ENCODE measurements at places on chromosomes 11 and 22.

DNA sequence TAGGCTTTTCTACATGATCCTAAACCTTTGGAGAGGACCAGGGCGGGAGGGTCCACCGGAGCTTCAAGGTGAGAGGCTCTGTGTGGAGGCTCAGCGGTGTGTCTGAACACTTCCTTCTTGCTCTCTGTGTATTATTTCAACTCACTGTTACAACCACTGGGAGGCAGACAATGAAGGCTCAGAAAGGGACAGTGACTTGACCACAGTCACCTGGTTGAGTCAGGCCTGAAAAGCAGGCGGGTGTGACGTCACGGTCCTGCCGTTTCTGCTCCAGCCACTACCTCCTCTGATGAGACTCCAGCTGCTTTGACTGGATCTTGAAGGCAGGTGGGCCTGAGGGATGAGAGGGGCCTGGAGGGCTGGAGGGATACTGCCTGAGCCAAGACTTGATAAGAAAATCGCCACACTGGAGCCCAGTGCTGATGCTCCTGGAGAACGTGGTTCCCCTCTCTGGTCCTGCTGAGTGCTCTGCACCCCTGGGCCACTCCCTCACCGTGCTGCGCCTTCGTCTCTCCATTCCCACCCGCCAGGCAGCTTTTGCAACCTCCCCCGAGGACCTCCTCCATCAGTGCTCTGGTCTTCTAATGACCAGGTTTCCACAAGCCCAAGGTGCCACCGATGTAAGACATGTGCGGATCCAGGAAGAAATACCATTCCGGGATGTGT, 27.9 kb downstream of the KCNC1 start:
- peak; percentile 2 for DNase-seq

DNA sequence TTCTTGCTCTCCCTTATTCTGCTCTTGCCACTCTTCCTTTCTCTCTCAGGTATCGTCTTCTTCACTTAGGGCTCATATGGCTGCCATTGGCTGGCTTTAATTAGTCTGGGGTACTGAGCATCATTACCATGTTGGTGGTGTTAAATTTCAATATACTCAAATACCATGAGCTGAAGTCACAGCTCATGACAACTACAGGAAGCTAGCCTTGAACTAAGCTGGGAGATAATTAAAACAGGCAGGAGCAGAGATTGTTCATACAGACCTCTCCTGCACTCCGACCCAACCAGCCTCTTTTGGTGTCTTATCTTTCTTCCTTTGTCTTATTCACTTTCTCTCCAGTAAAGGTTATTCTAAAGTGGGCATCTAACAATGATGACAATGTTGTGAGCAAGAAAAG, 130.9 kb upstream of the BLID start:
- no peak for DNase-seq

GRCh38 chr22:37933711-37934376, 19.6 kb downstream of the C22orf23 start:
- DNase-seq = peak; percentile 28

GRCh38 chr11:14310679-14311078, 48.3 kb downstream of the RRAS2 start:
- no peak for DNase-seq

GRCh38 chr11:13321431-13321830, 43.8 kb downstream of the BMAL1 start:
- DNase-seq = no peak
